ENCODE measurements at places on chromosomes 11 and 22. TPM values are rescaled to one million over a fixed set of nuclear protein-coding genes. Genes with fewer than 3 reads are reported as not detected.

DNA sequence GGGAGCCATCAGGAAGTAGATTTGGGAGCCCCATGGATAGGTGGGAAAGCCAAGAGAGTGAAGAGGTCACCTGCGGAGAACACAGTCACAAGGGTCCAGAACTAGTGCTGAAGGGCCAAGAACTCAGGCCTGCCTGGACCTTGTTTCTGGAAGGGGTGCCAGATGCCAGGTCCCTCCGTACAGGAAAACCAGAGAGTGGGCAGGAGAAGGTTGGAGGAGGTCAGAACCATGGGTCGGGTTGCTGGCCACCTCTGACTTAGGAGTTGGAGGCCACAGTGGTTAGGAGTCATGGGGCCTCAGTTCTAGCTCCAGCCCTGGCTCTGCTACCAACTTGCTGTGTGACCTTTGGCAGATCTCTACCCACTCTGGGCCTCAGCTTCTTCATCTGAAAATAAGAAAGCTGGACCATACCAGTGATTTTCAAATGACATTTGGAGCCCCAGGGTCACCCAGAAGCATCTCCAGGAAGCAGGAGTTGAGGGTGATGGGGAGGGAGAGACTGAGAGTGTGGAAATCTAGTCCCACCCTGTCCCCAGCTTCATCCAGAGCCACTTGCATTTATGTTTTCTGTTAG lies 20.8 kb upstream of the TUB start:
- no peak for DNase-seq

DNA sequence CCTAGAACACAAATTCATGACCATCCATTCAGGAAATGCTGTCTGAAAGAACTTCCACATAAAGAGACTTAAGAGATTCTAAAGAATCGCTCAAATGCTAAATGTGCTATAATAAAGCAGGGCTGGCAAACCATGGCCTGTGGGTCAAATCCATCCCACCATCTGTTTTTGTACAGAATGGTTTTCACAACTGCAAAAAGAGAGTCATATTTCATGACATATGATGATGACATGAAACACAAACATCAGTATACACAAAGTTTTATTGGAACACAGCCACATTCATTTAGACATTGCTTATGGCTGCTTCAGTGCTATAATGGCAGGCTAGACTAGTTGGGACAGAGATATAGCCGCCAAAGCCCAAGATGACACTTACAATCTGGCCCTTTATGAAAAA lies 85.1 kb downstream of the RRAS2 start:
- DNase-seq, result no peak

DNA sequence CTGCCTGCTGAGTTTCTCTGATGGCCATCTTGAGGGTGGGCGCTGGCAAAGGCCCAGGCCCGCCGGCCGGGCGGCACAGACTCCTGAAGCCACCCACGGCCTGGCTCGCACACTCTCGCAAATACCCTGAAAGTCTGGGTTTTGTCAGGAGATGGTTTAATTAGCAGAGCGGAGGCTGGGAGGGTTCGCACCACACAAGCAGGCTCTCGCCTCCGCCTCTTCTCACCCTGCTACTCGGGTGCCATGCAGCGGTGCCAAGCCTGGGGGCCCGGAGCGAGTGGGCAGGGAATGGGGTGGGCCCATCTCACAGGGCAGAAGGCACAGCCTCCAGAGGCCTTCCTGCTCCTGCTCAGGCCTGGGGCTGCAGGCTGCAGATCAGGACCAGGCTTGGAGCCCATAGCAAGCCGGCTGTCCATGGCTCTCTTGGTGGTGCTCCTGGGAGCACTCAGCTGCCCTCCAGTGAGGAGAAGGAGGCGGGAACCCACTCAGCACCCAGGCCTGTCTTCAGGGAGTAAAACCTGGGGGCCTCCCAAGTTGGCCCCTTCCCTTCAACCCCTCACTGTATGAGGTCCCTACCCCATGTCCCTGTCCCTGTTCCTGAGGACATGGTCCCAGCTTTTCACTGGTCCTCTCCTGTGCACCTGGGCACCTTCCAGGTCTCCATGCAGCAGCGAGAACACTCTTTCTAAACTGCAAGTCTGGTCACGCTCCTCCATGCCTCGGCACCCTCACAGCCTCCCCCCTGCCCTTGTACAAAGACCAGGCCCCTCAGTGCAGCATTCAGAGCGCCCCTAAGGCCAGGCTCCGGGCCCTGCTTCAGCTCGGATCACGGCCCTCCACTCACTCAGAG lies 62.0 kb downstream of the FLRT1 start:
- DNase-seq, result no peak

- no peak for DNase-seq
These were observed 1.7 kb downstream of the MOB2 start for GRCh38 chr11:1484695-1485503.

DNA sequence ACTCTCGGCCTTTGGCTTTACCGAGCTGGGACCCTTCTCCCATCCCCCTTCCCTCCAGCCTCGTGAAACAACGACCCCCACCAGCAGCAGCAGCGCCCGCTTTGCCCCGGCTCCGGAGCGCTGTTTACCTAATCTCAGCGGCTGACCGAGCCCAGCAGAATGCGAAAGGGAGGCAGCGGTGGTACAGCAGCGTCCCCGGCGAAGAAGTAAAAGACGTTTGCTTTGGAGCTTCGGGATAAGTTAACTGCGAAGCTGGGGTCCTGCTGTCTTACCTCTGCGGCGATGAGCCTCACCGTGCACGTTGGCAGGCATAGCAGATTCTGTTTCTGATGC lies 2.0 kb upstream of the LARGE1 start:
- DNase-seq, result no peak

The SCGB2A2 gene
- total RNA-seq, result not detected

The DMC1 gene
- 6.9 TPM for total RNA-seq

GRCh38 chr11:67649634-67650510 lies 658 bp downstream of the ACY3 start:
- DNase-seq, result no peak

GRCh38 chr11:70483077-70483861 lies 84.9 kb downstream of the CTTN start:
- no peak for DNase-seq

The OR5D14 gene
- total RNA-seq, result not detected

- no peak for DNase-seq
These were observed 2.3 kb downstream of the RBX1 start for GRCh38 chr22:40953471-40953870.

- DNase-seq, result no peak
These were observed 35.6 kb downstream of the ETS1 start for GRCh38 chr11:128551611-128552335.

The RPS13 gene
- total RNA-seq, result 1,045 TPM

DNA sequence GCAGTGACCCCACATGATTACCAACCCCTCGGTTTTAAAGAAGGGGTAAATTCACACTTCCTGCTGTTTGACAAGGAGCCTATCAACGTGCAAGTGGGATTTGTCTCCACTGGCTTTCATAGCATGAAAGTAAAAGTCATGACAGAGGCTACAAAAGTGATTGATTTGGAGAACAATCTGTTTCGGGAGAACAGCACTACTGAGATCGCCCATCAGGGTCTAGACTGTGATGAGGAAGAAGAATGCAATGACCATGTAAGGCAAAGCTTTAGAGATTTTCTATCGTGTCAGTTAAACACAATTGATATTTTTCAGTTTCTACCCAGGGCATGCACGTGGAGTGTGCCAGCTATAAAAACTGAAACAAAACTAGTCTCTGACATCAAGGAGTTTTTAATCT lies 41.7 kb downstream of the HORMAD2 start:
- no peak for DNase-seq

Data from urinary bladder (tissue), 4 donors.